ENCODE measurements at places on chromosomes 6 and 20.

DNA sequence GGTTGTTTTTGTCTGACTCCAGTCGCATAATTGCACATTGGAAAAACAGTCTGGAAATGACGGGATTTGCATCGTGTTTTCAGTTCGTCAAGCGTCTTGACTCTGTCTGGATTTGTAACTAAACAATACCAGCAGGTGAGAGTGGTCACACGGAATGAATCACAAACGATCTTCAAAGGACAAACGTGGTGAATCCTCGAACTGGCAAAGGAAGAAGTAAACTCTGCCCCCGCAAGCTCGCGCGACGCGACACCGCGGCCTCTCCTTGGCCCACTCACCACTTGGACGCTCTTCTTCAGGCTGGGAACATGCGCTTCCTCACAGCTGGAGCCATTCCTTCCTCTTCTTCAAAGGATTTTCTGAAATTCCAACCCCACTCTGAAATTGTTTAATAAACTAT, 352.6 kb downstream of the THBS2 start:
- DNase-seq, result no peak

DNA sequence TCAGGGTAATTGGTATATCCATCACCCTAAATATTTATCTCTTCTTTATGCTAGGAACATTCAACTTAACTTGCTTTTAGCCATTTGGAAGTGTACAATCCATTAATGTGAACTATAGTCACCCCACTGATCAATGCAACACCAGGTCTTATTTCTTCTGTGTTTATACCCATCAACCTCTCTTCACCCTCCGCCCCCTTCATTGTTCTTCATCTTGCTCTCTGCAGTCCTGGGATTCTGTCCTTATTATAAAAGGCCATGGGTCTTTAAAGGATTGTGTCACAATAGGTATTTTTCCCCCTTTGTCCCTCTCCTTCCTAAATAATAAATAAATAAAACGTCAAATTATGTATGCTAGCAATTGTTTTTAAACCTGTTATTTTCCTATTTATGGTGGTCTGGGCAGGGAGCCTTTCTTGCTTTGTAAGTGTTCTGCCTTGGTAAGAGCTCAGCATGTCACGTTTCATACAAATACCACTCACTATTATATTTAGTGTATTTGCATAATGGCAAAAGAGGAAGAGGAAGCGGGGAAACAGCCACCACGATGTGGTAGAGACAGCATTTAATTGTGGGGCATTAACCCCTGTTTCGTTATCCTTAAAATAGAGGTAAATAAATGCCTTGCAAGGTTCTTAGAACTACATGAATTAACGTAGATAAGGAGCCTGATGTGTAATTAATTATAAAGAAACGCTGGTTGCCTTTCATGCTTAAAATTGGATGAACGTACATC, 1.9 kb downstream of the ABRACL start:
- no peak for DNase-seq

DNA sequence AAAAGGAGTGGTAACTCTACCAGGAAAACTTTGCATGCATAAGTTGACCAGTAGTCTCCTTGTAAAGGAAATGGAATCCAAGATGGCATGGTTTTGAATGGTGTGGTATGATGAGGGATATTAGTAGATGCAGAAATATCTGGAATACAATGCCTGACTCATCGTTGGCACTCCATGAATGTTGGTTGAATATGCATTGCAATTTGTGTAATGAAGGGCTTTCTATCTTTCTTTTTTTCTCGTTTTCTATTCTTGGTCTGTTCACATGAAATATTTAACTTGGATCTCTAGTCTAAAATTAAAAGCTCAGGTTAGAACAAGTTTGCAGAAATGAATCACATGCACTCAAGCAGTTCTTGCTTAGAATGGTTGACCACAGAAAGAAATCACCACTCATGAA, 277.3 kb upstream of the PRND start:
- no peak for DNase-seq

DNA sequence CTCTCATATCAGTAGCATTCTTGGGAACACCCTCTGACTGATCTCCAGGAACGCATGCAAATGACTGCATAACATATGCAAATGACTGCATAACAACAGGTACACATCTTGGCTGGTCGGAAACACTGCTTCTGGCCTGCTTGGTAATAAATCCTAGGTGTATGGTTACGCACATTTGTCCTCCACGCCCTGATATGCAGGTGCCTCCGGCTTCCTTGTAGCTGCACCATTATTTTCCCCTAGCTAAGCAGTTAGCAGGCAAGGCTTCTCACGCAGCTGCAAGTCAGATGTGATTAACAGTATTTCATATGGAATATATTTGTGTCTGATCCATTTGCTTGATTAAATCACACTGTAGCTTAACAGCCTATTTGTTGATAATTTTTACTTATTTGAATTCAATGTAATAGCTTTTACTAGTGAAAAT, 5.9 kb downstream of the RPS6KA2 start:
- DNase-seq, result no peak

DNA sequence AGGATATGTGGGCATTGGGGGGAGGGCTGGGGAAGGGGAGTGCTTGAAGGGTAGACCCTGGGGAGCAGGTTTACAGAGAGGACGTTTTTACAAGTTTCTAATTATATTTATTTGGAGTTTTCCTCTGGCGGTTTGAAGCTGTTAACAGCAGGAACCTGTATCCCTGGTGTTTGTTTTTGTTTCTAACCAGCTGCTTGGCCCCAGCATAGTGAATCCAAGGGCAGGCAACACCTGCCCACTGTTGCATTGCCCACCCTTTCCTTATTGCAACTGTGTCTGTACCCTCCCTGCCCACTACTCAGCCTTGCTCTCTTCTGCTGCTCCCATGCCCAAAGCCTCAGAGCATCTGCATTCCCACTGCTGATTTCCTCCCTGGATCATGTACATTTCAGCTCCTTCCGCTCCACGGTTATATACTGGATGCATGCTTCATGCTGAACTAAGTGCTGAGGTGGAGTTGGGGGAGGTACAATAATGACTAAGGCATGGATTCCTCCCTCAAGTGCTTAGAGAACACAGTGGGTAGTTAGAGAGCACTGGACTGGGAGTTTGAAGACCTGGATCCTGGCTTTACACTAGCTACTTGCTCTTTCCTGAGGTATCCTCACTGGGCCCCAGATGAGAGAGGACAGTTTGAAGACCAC, 6.0 kb downstream of the SCUBE3 start:
- DNase-seq, result no peak

DNA sequence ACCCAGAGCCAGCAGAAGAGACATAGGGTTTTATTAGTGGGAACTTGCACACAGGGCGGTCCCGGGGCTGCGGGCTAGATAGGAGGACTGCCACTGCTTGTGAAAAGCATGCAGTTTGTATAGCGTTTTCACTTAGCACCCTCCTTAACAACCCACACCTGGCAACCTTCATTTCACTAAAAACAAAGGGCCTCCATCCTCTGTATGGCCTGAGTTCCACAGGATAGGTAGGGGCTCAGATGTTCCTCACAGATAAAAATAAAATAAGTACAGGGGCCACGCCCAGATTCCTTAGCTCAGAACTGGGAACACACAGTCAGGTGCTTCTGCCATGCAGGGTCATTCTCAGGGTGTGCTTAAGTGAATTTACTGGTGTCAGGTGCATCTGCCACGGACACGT, 39.8 kb downstream of the GPR6 start:
- DNase-seq, result no peak

GRCh38 chr6:89351671-89352277, 748 bp downstream of the UBE2J1 start:
- no peak for DNase-seq

DNA sequence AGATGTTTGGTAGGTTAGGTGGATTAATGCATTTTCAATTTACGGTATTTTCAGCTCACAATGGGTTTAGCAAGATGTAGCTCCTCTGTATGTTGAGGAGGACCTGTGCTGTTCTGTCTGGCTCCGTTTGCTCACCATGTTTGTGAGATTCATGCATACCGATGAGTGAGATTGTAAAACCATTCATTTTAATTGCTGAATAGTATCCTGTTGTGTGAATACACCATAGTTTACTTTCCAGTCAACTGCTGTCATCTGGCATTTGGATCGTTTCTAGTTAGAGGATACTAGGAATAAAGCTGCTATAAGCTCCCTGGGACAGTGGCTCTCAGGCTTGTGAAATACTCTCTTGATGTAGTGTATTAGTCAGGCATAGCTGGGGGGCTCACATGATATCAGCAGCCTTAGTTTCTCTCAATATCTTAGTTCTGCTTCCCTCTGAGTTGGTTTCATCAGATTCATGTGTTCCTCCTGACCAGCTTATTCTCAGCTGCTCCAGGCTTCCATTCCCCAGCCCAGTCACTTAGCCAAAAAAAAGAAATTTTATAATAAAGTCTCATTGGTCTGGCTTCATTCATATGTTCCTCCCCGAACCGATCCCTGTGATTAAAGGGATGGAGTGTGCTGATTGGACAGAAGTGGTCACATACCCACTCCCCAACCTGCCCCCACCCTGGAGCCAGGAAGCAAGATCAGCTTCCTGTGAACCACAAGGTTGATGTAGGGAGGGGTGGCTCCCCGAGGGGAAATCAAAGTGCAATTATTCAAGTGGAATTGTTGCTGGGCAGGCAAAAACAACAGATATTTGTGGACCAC, 10.9 kb upstream of the B4GALT5 start:
- no peak for DNase-seq

DNA sequence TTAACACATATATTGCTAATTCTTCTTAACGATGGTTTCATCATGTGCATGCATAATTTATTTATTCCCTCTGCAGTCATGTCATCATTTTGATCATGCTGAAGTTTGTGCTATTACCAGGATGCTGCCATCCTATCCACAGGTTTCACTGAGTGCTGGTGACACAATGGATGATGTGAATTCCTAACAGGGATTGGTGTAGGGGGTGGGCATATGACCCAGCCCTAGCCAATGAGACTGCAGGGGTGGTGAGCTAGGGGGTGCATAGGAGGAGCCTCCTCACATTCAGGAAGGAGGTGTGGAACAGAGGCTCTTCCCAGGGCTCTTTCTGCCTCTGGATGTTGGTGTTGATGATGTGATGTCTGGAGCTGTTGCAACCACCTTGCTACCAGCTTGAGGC, 7.5 kb downstream of the CST5 start:
- no peak for DNase-seq

DNA sequence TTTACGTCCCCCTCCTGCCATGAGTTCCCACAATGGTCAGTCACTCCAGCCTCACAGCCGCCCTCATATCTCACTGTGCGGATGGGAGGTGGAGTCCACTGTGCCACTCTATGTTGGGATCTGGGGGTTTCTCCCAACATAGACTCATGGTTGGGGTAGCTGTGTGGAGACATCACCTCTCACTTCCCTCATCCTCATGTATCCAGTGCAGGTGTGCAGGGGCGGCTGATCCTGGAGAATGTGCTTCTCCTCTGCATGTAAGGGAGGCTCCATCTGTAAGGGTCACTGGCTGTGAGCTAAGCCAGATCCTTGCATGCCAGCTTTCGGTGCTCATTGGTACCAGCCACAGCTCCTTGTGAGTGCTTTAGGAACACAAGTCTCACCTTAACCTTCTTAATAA, 400.8 kb downstream of the CDH26 start:
- no peak for DNase-seq

DNA sequence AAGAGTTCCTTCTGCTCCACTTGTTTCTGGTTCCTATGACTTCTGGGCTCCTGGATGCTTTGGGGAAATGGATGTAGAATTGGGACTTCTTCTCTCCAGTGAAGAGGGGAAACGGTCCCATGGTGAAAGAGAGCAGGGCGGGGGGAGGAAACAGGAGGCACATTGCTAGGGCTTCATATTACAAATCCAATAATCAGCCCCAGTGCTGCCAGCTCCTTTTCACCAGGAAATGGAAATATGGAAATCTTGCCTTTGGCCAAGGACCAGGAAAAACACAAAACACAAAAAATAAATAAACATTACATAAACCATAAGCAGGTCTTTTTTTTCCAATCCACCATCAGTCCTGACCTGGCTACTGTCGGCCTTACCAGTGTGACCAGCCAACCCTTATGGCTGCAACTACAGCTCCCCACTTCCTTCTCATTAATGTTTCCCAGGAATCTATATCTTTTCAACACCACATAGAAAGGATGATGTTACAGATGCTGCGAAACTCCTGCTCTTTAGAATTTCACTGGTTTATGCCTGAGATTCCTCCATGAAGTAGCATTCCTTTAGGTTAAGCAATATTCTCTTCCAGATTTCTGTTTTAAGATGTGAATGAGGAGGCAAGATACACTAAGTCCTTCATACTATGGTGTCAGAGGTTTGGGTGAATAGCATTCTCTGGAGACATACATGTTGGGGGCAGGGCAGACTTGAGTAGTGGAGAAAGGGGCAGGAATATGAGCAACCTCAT, 2.0 kb downstream of the PI3 start:
- no peak for DNase-seq

- no peak for DNase-seq
Observed at GRCh38 chr6:13563009-13563408, 11.4 kb upstream of the SIRT5 start.

DNA sequence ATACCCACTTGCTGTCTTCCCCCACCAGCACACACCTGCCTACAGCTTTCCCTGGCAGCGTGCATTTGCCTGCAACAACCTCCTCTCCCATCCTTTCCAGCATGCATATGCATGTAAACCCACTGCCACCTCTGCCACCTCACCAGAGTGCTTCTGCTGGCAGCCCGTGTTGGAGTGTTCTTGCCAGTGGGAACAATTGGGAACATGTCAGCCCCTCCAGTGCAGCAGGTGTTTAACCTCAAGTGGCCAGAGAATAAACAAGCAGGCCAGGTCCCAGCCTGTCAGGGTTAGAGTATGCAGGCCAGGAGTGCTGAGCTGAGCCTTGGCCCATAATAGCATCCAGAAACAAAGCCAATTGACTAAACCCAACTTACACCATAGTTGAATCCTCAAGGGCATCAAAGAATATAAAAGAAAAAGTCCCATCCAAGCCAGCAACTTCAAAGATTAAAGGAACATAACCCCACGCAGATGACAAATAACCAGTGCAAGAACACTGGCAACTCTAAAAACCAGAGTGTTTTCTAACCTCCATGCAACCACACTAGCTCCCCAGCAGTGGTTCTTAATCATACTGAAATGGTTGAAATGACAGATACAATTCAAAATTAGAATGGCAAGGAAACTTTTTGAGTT, 1212.1 kb upstream of the CITED2 start:
- no peak for DNase-seq

All from activated T-helper 9 cell treated with anti-CD3 and anti-CD28 coated beads, Interleukin-2, amount 50 U/mL, for 16 hours (primary cell).